ENCODE measurements at places on chromosomes 2 and 18. TPM values are rescaled to one million over a fixed set of nuclear protein-coding genes. Genes with fewer than 3 reads are reported as not detected.

- no peaks in the 10 kb centered on the region for H3K4me1 ChIP-seq
- H3K27ac ChIP-seq: no peak overlapping the region
- no peak overlapping the region for H3K4me3 ChIP-seq
- DNase-seq: no peak
These were observed 140.5 kb upstream of the TNP1 start for GRCh38 chr2:217000406-217000805.

- H3K27me3 ChIP-seq: no peaks in the 10 kb centered on the region
- H3K27ac ChIP-seq: no peak overlapping the region
- no peaks in the 10 kb centered on the region for H3K36me3 ChIP-seq
- H3K4me1 ChIP-seq: no peaks in the 10 kb centered on the region
These were observed 590.8 kb upstream of the ID2 start for GRCh38 chr2:8090748-8091700.

- H3K4me1 ChIP-seq: no peaks in the 10 kb centered on the region
- no peak overlapping the region for H3K27ac ChIP-seq
- no peak for DNase-seq
- H3K4me3 ChIP-seq: no peak overlapping the region
- no peaks in the 10 kb centered on the region for H3K27me3 ChIP-seq
These were observed 1325.2 kb upstream of the DDX18 start for GRCh38 chr2:116489292-116489691.

DNA sequence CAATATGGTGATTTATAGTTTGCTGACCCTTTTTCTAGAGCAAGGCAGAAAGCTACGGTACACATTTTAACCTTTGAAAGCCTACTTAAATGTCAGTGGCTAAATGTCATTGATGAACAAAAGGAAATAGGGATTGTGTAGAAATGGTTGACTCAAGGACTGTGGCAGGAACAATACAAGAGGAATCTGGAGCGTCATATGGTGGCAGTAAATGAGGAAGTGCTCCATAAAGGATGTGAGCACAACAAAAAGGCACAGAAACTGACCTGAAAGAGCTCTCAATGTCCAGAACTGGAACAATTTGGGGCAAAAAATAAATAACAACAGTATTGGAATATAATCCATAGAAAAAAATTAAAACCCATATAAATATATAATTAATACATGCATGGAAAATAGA, 443.9 kb upstream of the VRK2 start:
- no peak overlapping the region for H3K4me3 ChIP-seq
- H3K4me1 ChIP-seq: peaks cover 13% of the 10 kb centered on the region
- no peak overlapping the region for H3K27ac ChIP-seq
- no peaks in the 10 kb centered on the region for H3K36me3 ChIP-seq
- H3K27me3 ChIP-seq: no peaks in the 10 kb centered on the region

DNA sequence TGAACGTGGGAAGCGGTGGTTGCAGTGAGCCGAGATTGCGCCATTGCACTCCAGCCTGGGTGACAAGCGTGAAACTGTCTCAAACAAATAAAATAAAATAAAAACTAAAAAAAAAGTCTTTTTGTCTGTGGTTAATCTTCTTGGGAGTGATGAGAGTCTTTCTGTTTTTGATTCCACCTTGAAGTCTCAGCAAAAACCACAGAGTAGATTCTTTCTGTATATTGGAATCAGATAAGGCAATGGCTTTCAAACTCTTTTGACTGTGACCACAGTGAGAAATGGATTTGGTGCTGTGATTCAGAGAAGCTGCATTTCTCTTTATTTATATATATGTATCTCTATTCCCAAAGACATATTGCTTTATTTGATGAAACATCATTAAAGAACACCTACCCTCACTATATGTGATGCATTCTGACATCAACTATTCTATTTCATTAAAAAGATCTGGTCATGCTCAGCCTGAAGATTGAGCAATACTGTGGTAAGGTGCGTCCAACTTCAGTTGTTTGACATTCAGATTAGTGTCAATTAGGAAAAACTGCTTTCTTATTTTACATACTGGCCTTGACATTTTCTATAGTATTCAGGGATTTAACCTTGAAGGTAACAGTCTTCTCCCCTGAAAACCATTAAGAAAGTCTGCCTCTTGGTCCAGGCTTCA, 15.6 kb downstream of the HRH4 start:
- H3K4me1 ChIP-seq: peaks cover 3% of the 10 kb centered on the region
- H3K27ac ChIP-seq: no peak overlapping the region
- H3K4me3 ChIP-seq: no peak overlapping the region
- H3K36me3 ChIP-seq: peaks cover 4% of the 10 kb centered on the region
- no peak for DNase-seq

DNA sequence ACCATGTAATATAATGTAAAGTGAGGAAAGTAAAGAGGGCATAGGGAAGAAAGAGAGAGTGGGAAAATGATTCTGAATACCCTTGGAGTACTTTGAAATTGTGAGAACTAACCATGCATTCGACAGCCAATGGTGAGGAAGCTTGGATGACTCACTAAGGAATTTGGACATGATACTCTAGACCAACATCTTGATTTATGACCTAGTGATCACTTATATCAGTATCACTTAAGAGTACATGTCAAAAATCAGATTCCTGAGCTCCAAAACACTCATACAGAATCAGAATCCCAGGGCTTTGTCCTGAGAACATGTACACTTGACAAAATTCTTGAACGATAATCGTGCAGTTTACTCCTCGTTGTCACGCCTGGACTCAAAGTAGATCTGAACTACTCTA, 1899.8 kb upstream of the PIK3C3 start:
- no peaks in the 10 kb centered on the region for H3K27me3 ChIP-seq
- no peak for DNase-seq
- H3K4me1 ChIP-seq: peaks cover 1% of the 10 kb centered on the region

The ARHGAP28 gene
- 36.8 TPM for total RNA-seq

The KRTCAP3 gene
- total RNA-seq: 4.2 TPM

The SERPINB7 gene
- not detected for total RNA-seq

DNA sequence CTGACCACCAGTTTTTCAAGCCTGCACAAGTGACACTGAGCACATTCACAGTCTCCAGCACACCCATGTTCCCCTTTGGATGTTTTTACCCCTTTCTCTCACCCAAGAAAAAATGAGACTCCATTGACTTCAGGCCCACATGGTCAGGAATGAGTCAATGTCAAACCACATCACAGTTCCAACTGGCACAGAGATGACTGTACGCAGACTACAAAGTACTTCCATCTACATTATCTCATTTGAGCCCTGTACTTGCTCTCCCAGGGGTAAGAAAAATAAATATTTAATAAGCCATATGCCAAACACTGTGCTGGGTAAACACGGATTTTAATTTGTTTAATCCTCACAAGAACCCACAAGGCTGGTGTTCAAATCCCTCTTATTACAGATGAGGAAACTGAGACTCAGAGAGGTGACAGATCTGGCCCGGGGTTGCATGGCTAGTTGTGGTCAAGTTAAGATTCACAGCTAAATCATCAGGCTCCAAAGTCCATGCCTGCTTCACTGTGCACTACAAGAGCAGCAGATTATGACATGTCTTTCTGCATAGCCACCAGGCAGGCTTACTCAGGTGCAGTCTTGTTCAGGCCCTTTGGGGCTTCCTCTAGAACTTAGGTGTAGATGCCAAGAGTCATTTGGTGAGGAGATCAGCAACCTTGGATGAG, 106.1 kb downstream of the TXNL1 start:
- DNase-seq: no peak
- H3K36me3 ChIP-seq: no peaks in the 10 kb centered on the region
- no peaks in the 10 kb centered on the region for H3K27me3 ChIP-seq
- H3K4me1 ChIP-seq: no peaks in the 10 kb centered on the region
- no peak overlapping the region for H3K27ac ChIP-seq
- no peak overlapping the region for H3K4me3 ChIP-seq

DNA sequence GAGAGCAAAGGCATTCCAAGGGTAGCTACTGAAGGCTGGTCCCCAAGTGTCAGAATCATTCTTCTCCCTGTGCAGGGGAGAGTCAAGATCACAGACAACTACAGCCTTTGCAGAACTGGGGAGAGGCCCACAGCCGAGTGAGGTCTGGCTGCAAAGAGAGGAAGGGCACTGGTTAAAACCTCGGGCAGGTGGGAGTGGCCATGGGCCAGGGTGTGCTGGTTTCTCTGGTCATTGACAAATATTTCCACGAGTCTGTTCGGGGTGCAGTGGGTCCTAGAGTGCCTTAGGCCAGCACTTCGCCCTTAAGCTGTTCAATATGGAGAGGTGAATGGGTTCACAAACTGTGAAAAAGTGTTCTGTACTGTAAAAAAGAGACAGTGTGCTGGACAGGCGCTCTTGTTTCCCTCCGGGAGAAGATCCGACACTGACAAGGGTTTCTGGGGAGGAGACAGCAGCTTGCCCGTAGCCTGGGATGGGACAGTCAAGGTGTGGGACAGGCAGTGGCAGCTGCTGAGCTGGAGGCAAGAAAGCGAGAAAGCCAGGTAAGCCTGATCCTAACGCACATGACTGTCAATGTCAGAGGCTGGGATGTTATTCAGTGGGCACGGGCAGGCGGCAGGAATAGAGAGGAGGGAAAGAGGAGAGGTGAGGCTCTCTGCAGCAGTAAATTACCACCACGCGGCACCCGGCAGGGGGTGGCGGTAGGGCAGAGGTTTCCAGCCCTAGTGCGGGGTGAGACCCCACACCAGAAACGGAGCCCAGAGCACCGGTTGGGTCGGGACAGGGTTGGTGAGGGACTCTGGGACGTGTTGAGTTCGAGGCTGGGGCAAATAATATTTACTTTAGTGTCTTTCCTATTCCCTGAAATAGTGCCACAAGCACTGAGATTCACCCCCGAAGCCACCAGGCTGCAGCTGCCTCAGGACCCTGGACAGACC, 2.0 kb downstream of the NPPC start:
- H3K27ac ChIP-seq: no peak overlapping the region
- no peaks in the 10 kb centered on the region for H3K36me3 ChIP-seq
- H3K4me1 ChIP-seq: peaks cover 47% of the 10 kb centered on the region

The ACKR3 gene
- total RNA-seq: 1.2 TPM

The ADAM17 gene
- 23.8 TPM for total RNA-seq

The PLA2R1 gene
- 0.34 TPM for total RNA-seq

DNA sequence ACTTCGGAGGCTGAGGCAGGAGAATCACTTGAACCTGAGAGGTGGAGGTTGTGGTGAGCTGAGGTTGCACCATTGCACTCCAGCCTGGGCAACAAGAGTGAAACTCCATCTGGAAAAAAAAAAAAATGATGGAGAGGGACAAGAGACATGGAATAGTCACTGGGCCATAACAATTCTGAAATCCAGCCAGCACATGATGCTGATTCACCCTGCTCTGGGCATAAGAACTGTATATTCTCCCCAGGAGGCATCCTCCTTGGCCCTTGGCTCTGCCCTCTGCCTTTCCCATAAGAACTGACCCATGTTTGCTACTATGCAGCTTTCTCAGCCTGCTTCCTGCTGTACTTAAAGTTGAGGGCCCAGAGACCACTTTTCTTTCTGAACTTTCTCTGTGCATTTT, 297.7 kb downstream of the GBX2 start:
- H3K36me3 ChIP-seq: peaks cover 17% of the 10 kb centered on the region
- peaks cover 28% of the 10 kb centered on the region for H3K4me1 ChIP-seq
- no peak for DNase-seq
- no peak overlapping the region for H3K4me3 ChIP-seq
- H3K27me3 ChIP-seq: peaks cover 10% of the 10 kb centered on the region

DNA sequence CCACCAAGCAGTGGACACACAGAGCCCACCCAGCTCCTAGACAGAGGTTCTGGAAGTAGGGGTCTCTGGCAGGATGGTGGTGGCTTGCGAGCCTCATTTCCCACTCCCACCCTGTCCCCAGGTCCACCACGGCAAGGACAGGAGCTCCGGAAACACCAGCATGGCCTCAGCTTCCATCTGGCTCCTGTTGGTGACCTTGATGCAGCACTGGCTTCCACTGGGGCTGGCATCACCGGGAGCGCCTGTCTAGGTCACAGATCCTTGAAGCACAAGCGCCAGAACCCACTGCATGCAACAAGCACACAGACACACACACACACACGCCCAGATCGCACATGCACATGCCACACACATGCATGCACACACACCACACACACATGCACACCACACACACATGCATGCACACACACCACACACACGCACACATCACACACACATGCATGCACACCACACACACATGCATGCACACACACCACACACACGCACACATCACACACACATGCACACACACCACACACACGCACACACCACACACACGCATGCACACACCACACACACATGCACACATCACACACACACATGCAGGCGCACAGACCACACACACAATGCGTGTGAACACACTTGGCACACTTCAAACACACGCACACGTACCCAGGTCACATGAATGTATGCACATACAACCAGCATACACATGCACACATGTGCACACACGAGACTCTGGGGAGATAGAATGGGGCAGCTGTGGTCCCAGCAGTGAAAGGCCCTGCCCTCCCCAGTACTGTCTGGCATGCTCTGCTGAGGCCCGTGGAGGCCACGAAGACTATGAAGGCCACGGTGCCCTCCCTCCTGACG, 63.7 kb downstream of the TWIST2 start:
- no peak overlapping the region for H3K4me3 ChIP-seq
- no peak for DNase-seq
- H3K36me3 ChIP-seq: peaks cover 5% of the 10 kb centered on the region
- peaks cover 7% of the 10 kb centered on the region for H3K27me3 ChIP-seq
- no peaks in the 10 kb centered on the region for H3K4me1 ChIP-seq

DNA sequence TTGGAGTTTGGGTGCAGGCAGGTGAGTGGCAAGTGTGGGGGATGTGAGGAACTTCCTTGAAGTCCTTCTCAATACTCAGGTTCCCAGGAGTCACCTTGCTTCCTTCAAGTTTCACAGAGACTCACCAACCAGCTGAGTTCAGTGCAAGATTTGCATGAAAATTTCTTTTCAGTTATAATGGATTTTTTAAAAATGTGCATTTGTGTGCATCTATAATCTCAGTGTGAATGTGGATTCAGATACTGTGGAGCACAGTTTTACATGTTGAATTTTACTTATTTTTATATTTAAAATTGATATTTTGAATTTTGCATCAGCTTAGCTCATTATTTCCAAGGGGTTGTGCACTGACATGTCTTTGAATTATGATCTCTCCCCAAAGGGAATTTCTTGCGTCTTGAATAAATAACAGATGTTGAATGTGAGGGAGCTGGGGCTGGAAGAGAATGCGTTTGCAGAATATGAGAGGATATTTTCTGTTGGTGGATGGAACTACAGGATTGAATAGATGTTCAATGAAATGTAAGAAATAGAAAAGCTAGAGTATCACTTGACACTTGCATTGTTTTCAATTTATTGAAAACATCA, 184.3 kb downstream of the RPRM start:
- H3K36me3 ChIP-seq: no peaks in the 10 kb centered on the region
- peaks cover 13% of the 10 kb centered on the region for H3K4me1 ChIP-seq
- DNase-seq: no peak
- H3K4me3 ChIP-seq: no peak overlapping the region
- no peaks in the 10 kb centered on the region for H3K27me3 ChIP-seq
- no peak overlapping the region for H3K27ac ChIP-seq

DNA sequence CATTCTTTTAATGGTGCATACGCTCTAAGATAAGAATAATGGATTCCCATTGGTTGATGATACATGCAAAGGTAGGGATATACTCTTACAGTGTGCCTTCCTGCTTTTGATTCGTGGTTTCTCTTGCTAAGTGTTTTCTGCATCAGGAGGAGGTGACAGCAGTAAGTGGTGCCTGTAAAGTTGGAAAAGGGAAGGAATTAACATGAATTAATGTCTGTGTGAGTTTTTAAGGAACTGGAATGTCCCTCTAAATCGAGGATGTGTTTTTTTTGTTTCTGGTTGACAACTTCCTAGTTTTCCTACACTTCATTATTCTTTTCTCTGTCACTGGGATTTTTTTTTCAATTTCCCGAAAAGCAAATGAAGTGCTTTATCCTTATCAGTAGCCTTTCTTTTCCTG, 54.4 kb downstream of the CRIM1 start:
- DNase-seq: no peak
- no peaks in the 10 kb centered on the region for H3K27me3 ChIP-seq
- no peak overlapping the region for H3K27ac ChIP-seq

- no peak overlapping the region for H3K27ac ChIP-seq
- H3K27me3 ChIP-seq: no peaks in the 10 kb centered on the region
- DNase-seq: no peak
- H3K36me3 ChIP-seq: no peaks in the 10 kb centered on the region
- no peak overlapping the region for H3K4me3 ChIP-seq
These were observed 80.1 kb downstream of the SOCS6 start for GRCh38 chr18:70368903-70369302.
